ENCODE measurements at places on chromosomes 7 and 10. TPM values are rescaled to one million over a fixed set of nuclear protein-coding genes. Genes with fewer than 3 reads are reported as not detected.

ANKRD22 gene
- not detected for total RNA-seq

FAM25G gene
- not detected for total RNA-seq

STEAP4 gene
- not detected for total RNA-seq

FAM25A gene
- not detected for total RNA-seq

GRCh38 chr7:22142572-22142971 lies 196.9 kb upstream of the CDCA7L start:
- DNase-seq = no peak

DNA sequence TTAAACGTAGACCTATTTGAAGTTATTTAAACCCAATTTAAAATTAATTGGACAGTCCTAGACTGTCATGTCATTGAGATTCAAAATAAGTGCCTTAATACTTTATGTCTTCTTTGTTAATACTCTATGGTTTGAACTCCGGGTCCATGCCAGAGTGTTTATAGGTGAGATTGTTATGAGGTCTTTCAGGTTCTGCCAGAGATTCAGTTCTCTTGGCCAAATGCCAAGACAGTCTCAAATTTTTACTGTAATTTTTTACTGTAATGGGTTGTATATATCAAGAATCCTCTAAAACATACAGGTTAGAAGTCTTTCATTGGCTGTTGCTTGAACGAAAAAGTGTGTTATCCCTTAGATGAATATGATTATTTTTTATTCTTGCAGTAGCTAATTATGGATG lies 3.9 kb downstream of the ADD3 start:
- DNase-seq = no peak

DNA sequence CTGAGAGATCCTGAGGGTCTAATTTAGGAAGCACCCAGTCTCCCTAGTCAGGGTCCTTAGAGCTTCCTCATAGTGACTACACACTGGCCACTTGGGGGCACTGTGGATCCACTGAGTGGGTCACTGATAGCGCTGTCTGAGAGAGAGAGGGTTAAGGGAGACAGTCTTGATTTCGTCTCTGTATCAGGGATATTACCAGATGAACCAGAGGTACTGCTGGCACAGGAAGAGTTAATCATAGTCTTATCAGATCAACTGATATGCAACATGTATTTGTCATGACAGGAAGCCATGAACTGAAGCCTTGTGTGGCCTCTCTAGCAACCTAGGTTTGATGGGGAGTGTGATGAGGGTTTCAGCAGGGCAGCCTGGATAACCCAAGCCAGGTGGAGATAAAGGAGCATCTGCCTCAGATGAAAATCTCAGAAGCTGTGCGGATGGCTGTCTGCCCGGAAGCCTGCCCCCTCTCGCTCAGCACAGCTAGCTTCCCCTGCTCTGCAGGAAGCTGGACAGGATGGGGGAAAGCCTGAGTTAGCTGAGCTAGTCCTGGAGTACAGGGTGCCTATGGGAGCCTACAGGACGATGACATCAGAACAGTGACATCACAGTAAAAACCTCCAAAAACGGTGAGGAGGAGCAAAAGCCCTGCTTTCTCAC lies 214.0 kb upstream of the PRSS1 start:
- peak; percentile 86 for DNase-seq

- DNase-seq = no peak
These were observed 208.8 kb downstream of the THSD7A start for GRCh38 chr7:11623093-11623678.

Measured in endothelial cell of umbilical vein (primary cell).